ENCODE measurements at places on chromosomes 1 and 21.
A peak's percentile ranks its signal among the peaks of the same experiment; 100 is the strongest.

DNA sequence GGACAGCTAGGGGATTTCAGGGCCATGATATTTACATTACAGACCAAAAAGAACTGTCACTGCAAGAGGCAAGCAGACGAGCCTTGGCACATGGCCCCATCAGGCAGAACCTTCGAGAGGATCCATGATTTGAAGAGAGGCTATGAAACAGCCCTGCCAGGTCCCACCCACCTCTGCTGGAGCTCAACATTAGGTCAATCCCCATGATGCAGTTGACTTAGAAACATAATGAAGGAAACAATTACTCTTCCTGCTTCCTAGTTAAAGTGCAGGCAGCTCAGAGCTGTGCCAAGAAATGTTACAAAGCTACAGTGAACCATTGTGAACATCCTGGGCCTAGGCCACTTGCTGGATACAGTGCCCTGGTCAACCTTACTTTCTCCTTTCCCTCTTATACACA is 41.7 kb upstream of the PTCH2 start:
- H3K27ac ChIP-seq, result no peak overlapping the region
- no peak for DNase-seq
- H3K4me1 ChIP-seq, result no peaks in the 10 kb centered on the region

DNA sequence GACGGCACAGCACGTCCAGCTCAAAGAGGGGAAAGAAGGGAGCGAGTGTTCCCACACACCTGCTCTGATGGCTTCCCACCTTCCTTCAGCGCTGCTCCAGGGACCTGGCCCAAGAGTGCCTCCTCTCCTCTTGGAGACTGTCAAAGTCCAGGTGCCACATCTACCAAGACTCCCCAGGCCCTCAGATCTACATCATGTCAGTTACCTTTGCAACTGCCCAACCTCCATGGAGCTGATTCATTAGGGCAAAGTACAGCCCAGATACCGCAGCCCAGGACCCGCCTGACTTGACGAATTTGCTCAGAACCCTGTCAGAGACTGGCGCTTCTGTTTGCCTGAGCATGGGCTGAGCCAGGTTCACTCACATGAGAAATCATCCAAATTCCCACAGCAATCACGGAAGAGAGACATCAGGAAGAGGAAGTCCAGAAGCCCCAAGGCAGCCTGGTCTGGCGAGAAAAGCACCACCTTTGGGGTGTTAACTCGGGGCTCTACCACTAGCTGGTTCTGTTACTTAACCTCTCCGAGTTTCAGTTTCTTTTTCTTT is at the start of gene SEC16B:
SEC16B (minus strand) TSS at position 234 of the 547 bp plus-strand sequence. CDS start 2,077 bp downstream, outside the sequence.
- H3K4me1 ChIP-seq, result peaks cover 2% of the 10 kb centered on the region
- no peaks in the 10 kb centered on the region for H3K36me3 ChIP-seq
- no peak within 1 kb of the TSS for H3K27ac ChIP-seq
- H3K4me3 ChIP-seq, result no peak within 1 kb of the TSS
- no peak for DNase-seq
- no peaks in the 10 kb centered on the region for H3K27me3 ChIP-seq

DNA sequence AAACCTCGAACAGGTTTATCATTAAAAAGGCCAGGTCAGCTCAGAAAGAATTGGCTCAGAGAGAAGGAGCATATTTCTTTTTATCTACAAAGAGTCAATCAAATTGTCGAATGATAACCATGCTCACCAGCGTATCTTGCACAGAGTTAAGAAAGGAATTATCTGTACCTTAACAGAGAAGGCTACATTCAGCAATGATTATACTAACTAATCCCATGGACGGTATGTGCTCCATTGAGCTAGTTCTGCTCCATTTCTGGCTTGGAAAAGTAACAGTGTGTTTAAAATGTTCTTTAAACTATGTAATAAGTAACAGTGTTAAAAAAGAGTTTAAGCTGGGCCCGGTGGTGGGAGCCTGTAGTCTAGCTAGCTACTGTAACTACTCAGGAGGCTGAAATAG is 4.2 kb downstream of the UBR4 start:
- no peaks in the 10 kb centered on the region for H3K27me3 ChIP-seq
- no peak overlapping the region for H3K4me3 ChIP-seq
- H3K36me3 ChIP-seq, result peaks cover 19% of the 10 kb centered on the region
- no peak overlapping the region for H3K27ac ChIP-seq
- no peak for DNase-seq

GRCh38 chr1:29370067-29370466 is 133.7 kb downstream of the PTPRU start:
- no peaks in the 10 kb centered on the region for H3K4me1 ChIP-seq
- H3K27ac ChIP-seq, result no peak overlapping the region
- no peaks in the 10 kb centered on the region for H3K36me3 ChIP-seq
- peaks cover 61% of the 10 kb centered on the region for H3K27me3 ChIP-seq
- DNase-seq, result no peak

DNA sequence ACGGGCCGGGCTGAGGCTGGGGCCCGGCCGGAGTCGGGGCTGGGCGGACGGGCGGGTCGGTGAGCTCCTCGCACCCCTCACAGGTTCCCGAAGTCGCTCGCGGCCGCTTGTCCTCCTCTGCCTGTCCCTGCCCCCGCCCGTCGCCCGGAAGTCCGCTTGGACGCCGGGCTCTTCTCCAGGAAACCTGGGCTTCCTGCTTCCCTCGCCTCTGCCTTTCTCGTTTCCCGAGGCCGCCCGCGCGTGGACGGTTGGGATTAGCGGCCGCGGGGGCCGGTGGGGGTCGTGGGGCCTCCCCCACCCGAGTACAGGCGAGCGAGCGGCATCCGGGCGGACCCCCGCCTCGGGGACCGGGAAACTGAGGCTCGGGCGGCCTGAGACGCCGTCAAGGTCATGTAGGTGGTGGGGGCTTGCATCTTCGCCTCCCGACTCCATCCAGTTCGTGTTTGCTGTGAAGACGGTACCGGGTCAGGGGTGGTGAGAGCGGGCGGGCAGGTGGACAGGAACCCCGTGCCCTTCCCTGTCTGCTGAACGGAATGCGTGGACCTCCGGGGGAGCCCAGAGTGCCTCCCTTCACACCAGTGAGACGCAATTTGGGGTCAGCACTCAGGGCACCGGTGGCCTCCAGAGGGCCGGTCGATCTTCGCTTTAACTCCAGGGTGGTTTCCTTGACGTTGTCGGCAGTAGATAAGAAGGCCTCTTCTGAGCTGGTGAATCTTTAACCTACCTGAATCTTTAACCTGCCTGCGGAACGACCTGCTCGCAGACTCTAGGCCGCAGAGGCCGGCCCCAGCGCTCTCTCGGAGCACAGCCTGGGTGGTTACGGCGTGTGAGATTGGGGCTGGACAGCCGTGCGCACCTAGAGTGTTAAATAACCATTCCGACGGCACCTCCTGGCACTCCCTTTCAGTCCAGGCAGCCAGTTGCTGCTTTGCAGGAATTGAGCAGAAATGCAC is 686 bp downstream of the ARF1 start:
- DNase-seq, result no peak
- peaks cover 50% of the 10 kb centered on the region for H3K4me1 ChIP-seq
- H3K36me3 ChIP-seq, result peaks cover 38% of the 10 kb centered on the region

DNA sequence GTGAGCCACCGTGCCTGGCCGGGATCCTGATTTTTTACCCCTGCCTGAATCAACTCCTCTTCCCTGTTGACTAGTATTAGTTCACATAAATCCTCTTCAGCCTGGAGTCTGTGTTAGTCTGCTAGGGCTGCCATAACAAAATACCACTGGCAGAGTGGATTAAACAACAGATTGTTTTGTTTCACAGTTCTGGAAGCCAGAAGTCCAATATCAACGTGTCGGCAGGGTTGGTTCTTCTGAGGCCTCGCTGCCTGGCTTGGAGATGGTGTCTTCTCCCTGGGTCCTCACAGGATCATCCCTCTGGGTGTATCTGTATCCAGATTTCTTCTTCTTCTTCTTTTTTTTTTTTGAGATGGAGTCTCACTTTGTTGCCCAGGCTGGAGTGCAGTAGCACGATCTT is 18.2 kb downstream of the DOP1B start:
- H3K4me3 ChIP-seq, result peak overlapping the region; percentile 60
- H3K27me3 ChIP-seq, result no peaks in the 10 kb centered on the region
- no peak for DNase-seq
- H3K27ac ChIP-seq, result peak overlapping the region; percentile 87

DNA sequence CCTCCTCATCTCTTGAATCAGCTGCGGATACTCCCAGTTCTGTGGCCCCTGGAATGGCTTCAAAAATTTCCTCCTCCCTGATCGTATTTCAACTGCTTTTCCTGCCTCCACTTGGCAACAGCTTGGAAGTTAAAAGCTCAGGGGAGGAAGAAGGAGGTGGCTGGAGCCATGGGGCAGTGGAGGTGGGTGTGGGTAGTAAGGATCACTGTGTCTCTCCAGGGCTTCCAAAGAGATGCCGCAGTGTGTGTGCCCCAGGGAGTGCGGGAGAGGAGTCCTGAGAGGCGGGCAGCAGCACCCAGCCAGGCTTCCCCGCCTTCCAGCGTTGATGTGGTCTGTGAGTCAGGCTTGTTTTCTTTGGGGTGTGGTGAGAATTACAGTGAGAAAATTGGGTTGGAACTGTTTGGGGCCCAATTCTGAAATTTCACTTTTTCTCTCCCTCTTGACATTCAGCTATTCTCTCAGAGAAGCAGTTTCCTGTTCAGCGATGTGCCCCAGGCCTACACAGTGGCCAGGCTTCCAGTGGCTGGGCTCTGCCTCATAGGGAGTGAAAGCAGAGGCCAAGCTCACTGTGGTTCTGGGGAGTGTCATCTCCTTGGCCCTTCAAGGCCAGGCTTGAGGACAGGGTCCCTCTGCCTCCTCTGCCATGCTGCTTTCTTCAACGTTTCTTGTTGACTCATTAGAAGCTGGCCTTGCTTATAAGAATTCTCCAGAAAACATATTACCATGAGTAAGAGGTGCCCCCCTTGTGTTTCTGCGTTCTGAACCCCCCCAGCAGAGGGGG is 69.0 kb downstream of the PGM1 start:
- no peak overlapping the region for H3K4me3 ChIP-seq
- no peaks in the 10 kb centered on the region for H3K27me3 ChIP-seq
- no peak overlapping the region for H3K27ac ChIP-seq
- DNase-seq, result no peak

DNA sequence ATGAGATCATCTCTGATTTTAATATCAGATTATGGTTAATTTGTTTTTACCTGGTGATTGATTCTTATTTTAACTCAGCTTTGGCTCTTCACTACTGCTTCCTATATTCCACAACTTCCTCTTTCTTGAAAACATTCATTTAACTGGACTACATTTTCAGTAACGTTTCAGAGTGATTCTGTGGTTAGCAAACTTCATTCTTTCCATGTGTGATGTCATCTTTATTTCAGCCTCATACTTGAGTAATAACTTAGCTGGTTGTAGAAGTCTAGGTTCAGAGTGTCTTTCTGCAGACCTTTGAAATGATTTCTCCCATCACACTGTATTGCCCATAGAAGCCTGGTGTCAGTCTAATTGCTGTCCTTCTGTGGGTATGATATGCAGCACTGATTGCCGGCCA is 36.0 kb upstream of the SLC35F3 start:
- no peak overlapping the region for H3K27ac ChIP-seq
- no peak overlapping the region for H3K4me3 ChIP-seq
- H3K4me1 ChIP-seq, result no peaks in the 10 kb centered on the region
- no peak for DNase-seq

DNA sequence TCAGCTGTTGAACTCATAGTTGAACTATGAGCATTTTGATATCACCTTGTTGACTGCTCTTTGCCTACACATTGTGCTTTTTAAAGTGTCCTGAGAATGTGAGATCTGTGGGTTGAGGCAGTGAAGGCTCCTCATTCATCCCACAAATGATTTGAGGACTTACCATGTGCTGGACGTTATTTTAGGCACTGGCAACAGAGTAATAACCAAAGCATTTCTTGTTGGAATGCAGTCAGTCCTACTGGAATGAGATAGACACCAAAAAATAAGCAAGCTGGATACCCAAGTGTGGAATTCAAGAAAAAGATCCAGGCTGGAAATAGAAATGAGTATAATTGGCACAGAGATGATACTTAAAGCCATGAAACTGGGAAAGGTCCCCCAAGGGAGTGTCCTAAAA is 73.4 kb downstream of the ZP4 start:
- no peak for DNase-seq
- H3K27ac ChIP-seq, result no peak overlapping the region
- peaks cover 2% of the 10 kb centered on the region for H3K4me1 ChIP-seq
- H3K4me3 ChIP-seq, result no peak overlapping the region

GRCh38 chr1:156712626-156713025 is 7.2 kb upstream of the CRABP2 start:
- H3K4me3 ChIP-seq, result no peak overlapping the region
- no peaks in the 10 kb centered on the region for H3K27me3 ChIP-seq
- peaks cover 3% of the 10 kb centered on the region for H3K4me1 ChIP-seq
- no peak overlapping the region for H3K27ac ChIP-seq
- H3K36me3 ChIP-seq, result no peaks in the 10 kb centered on the region

DNA sequence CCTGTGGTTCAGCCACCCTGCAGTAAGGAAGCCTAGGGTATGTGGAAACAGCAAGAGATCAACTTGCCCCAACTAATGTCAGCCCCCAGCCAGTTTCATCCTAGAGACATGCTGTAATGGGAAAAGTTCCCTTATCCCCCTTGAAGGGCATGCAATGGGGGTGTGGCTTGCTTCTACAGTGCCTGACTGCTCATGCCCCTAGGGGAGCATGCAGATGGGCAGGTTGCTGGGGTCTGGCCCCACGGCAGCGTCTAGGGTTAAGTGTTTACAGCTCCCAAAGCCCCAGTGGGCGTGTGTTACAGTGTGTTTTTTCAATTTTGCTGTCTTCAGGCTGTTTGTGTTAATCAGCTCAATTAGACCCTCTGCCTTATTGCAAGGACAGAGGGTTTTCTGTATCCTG is 1105.9 kb downstream of the AMY1C start:
- no peak overlapping the region for H3K27ac ChIP-seq
- no peak for DNase-seq
- H3K4me3 ChIP-seq, result no peak overlapping the region
- no peaks in the 10 kb centered on the region for H3K4me1 ChIP-seq
- H3K36me3 ChIP-seq, result no peaks in the 10 kb centered on the region

- no peaks in the 10 kb centered on the region for H3K36me3 ChIP-seq
- H3K27ac ChIP-seq, result no peak overlapping the region
- no peaks in the 10 kb centered on the region for H3K4me1 ChIP-seq
- no peak for DNase-seq
- H3K27me3 ChIP-seq, result peaks cover 40% of the 10 kb centered on the region
Observed at GRCh38 chr1:236750928-236751327, 44.2 kb upstream of the MTR start.

DNA sequence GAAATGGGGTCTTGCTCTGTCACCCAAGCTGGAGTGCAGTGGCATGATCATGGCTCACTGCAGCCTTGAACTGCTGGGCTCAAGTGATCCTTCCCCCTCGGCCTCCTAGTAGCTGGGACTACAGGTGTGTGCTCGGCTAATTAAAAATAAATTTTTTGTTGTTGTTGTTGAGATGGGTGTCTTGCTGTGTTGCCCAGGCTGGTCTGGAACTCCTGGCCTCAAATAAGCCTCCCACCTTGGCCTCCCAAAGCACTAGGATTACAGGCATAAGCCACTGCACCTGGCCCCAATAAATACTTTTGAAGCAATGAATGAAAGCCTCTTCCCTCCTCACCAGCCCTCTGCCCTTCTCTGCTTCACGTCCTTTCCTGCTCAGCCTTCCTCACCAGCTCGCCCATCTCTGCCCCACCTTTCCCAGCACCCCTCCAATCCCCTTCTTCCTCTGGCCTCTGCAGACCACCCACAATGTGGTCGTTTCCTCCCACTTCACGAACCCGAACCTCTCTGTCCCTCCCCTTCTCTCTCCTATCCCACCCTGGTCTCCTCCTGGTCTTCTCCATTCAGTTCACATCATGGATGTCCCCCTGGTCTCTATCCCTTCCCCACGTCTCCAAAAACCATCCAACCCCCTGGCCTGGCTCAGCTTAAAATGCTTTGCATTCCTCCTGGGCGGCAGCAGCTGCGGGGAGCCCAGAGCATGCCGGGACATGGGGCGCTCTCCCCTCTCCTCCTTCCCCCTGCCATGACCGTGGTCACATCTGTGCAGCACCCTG is 38.4 kb downstream of the RAP1GAP start:
- H3K4me3 ChIP-seq, result no peak overlapping the region
- no peaks in the 10 kb centered on the region for H3K4me1 ChIP-seq
- H3K27ac ChIP-seq, result no peak overlapping the region
